ENCODE measurements at places on chromosomes 4 and X.

DNA sequence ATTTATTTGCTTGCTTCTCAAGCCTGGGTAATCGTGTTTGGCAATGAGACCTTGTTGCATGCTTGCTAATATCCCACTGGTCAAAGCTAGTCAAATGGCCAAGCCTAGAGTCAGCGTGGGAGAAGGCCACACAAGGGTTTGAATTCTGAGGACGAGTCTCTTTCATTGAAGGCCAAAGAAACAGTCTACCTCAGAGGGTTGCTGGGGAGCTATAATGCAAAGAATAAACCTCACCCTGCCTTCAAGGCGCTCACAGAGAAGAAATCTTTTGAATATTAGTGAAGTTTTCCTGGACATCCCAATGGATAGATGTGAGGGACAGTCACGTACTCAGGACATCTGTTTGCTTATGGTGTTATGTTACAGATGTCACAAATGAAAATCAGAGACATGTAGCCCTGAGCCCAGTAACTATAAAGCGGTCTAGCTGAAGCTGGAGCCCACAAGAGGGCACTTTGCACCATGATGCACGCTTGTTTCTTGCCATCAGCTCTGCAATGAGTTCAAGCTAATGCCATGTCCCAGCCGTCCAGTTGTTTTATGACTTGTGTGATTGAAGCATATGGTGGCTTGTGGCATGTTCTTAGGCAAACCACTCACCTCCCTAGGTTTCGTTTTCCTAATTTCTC lies 1.1 kb upstream of the TLR3 start:
- DNase-seq, result peak; percentile 25

- DNase-seq, result no peak
Observed at GRCh38 chrX:44828008-44828605, 15.7 kb upstream of the DUSP21 start.

DNA sequence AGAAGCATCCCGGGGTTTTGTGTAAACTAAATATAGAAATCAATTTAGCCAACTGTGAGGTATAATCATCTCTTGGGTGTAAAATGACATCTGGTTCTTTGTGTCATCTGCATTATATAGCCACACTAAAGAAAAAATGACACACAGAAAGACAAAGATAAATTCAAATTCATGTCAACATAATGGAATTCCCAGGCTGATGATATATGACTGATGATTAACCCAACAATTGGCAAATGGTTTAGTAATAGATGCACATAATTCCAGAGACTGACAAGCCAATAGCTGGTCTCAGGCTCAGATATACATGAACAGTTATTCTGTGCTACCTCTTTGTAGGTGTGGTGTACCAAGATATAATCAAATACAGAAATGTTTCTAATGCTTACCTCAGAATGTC lies 375.4 kb upstream of the PITX2 start:
- no peak for DNase-seq

DNA sequence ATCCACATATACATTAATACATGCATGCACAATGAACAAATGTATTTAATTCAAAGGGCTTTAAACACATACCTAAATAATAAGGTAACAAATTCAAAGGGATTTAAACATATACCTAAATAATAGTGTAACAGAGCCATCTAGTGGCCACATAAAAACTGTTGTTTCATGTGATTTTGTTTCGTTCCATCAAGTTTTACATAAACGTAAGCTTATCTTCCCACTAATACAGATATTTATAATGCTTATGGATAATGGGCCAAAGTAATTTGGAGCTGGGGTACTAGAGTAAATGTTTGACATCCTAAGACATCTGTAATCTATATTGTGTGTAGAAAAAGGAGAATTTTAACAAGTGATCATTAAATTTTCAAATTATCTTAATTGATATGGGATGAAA lies 82.3 kb downstream of the PRSS12 start:
- no peak for DNase-seq

DNA sequence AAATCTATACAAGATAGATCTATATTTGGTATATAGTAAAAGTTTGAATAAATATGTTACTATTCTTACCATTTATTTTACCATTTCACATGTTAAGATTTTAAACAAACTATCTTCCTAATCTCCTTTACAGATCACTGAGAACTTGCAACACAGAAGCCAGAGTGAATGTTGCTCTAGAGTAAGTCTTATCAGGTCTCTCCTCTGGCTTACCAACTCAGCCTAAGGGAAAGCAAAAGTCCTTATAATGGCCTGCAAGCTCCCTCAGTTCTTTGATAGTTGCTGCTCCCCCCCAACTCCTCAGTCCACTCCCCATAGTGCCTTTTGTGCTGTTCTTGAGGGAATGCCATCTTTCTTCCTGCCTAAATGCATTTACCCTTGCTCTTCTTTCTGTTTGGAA lies 25.7 kb upstream of the SLC7A11 start:
- no peak for DNase-seq

DNA sequence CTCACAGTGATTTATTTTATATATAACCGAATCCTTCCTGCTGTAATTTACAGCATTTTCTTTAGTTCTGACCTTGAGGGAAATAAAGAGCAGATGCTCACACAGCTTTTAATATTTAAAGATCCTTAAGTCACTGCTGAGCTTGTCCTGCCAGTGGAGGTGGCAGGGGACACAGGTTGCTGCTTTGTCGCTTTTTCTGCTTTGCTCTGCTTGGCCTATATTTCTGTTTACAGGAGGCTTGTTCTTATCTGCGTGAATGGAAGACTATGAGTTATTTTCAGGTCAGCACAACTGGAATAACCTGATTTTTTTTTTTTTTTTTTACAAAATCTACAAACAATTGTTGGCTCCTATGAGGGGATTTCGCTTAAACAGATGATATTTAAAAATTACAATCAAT lies 2.3 kb downstream of the TXK start:
- no peak for DNase-seq

GRCh38 chr4:45539142-45539814 lies 584.6 kb downstream of the GABRG1 start:
- DNase-seq, result no peak

- DNase-seq, result no peak
Observed at GRCh38 chr4:118557298-118557851, 127.8 kb upstream of the METTL14 start.

- no peak for DNase-seq
Observed at GRCh38 chr4:9594948-9595347, 150.7 kb downstream of the DEFB131A start.

- no peak for DNase-seq
Observed at GRCh38 chr4:24434241-24434640, 150.1 kb downstream of the DHX15 start.

GRCh38 chrX:151870602-151871001 lies 42.1 kb upstream of the MAGEA4 start:
- DNase-seq, result no peak

GRCh38 chr4:161336016-161336530 lies 827.7 kb downstream of the FSTL5 start:
- DNase-seq, result no peak

- DNase-seq, result no peak
Observed at GRCh38 chrX:19100586-19100985, 21.7 kb downstream of the ADGRG2 start.

DNA sequence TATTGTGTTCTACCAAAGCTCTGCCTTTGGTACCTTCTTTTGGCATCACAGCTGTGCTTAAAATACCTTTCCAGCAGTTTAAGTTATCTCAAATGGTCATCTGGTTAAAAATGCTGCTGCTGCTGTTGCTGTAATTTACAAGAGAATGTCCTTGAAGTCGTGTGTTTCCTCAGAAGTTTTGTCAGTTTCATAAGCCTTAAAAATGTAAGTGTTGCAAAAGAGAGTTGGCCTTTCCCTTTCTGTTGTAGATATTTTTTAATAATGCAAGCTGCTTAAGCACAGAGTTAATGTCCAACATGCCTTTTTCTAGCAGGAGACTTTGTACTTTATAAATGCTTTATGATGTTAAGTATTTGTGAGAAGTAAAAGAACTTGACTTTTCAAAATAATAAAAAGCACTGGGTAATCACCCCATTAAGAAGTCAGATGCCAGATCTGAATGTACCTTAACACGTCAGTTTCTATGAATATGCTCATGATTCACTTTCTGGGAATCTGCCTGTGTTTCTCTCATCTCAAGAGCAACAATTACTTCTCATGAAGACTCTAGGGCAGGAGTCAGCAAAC lies 35.3 kb upstream of the TENM3 start:
- DNase-seq, result no peak

- DNase-seq, result no peak
Observed at GRCh38 chrX:96004386-96004785, 680.3 kb upstream of the DIAPH2 start.

DNA sequence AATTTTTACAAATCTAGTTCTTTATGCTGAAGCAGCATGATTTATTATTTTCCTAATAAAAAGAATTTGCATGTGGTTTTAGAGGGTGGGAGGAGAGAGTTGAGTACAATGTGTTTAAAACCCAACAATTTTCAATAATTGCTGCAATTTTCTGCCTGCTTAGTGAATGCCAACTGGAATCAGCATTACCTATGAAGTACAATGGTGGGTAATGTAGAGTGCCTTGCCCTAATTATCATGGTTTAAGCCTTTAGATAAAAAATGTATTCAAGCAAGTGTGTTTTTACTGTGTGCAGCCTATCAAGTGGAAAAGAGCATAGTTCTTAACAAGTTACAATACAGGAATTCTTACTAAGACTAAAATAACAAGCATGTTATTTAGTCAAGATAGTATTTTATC lies 77.9 kb upstream of the ANKRD50 start:
- DNase-seq, result no peak

DNA sequence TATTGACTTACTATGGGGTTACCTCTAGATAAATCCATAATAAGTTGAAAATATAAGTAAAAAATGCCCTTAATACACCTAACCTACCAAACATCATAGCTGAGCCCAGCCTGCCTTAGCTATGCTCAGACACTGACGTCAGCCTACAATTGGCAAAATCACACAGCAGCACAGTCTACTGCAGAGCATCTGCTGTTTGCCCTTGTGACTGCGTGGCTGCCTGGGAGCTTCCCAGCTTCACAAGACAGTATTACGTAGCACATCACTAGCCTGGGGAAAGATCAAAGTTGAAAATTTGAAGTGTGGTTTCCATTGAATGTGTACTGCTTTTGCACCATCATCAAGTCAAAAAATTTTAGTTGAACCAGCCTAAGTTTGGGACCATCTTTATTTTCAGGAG lies 8.8 kb downstream of the HTT-AS start:
- DNase-seq, result no peak

DNA sequence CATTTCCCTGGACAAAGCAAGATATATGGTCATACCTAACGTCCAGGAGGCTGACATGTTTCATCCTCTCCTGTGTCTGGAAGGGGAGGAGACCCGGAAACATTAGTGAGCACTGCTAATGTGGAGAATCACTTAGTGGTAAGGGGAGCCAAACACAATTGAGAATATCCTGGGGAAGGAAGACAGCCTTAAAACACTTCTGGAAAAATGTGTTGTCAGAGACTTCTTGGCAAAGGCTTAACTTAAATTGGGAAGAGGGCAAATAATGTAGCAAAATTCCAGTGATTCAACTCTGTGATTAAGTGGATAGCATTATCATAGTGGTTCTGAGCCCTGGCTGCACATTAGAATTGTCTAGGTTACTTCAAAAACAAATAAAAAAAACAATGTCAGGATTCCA lies 39.5 kb downstream of the SPARCL1 start:
- DNase-seq, result no peak

DNA sequence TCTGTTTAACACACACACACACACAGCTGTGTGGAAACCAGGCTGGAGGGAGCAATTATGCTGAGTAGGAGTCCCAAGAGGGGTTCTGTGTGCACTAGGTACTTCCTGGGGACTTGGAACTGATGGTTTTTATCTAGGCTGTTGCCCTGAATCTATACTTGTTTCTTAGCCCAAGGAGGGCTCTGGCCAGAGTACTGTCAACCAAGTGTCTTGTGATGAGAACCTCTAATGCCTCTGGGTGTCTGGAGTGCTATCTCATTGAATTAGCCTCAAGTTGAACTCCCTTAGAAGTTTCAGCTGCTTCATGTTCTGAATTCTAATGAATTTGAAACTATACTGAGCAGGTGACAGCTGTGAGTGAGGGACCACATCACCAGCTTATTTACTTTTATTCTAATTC lies 16.6 kb downstream of the ARHGAP24 start:
- no peak for DNase-seq

DNA sequence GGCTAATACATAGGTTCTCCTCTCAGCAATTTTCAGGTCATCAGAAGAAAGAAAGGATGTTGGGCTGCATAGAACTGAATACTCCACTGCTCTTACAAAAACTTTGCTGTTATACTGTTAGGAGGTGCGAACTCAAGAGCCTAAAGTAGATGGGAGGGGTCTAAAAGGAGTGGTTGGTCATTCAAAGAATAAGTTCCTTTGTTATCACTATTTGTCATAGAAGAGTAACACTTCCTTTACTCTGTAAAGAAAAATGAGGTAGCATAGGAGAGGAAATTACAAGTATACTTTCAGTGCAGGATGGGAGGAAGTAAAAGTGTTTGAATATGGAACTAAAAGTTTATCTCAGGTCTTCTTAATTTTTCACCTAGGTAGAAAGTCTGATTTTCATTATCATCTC lies 61.5 kb downstream of the CCNI start:
- no peak for DNase-seq

- no peak for DNase-seq
Observed at GRCh38 chr4:78796526-78796925, 20.4 kb downstream of the BMP2K start.

- no peak for DNase-seq
Observed at GRCh38 chrX:134431894-134432293, 28.1 kb upstream of the HPRT1 start.

GRCh38 chr4:95544113-95545103 lies 4.4 kb downstream of the UNC5C start:
- no peak for DNase-seq

DNA sequence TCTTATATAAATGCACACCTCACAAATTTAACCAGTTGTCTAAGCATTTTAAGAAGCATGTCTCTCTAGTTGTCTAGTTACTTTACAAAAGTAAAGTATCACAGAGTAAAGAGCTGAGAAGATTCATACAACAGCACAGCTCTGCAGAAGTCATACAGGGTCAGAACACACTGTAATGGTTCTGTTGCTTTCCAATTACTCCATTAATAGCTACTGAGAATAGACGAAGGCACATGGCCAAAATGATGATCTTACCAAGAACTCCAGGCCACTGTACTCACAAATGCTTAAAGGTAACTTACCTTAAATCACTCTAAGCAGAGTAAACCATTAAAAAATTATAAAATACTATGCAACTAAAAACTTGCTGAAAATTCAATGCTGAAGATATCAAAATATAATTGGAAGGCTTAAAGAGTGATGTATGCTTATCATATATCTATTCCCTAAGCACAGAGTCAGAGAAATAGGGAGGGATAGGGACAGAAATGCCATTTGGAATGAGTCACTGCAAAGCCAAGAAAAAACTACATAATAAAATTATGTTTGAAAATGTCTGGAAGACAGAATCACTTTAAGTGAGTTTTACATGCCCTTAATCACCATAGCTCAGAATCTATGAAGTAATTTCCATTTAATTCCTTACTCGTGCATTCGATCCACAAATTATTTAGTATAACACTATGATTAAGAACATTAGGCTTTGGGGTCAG lies 71.0 kb downstream of the DDX60L start:
- DNase-seq, result no peak

GRCh38 chr4:41104155-41104554 lies 110.2 kb downstream of the APBB2 start:
- no peak for DNase-seq

- DNase-seq, result no peak
Observed at GRCh38 chr4:144739511-144740033, 93.6 kb downstream of the HHIP start.

GRCh38 chrX:16319929-16320328 lies 152.6 kb downstream of the MAGEB17 start:
- no peak for DNase-seq
